ENCODE measurements at places on chromosomes 5 and 9.

DNA sequence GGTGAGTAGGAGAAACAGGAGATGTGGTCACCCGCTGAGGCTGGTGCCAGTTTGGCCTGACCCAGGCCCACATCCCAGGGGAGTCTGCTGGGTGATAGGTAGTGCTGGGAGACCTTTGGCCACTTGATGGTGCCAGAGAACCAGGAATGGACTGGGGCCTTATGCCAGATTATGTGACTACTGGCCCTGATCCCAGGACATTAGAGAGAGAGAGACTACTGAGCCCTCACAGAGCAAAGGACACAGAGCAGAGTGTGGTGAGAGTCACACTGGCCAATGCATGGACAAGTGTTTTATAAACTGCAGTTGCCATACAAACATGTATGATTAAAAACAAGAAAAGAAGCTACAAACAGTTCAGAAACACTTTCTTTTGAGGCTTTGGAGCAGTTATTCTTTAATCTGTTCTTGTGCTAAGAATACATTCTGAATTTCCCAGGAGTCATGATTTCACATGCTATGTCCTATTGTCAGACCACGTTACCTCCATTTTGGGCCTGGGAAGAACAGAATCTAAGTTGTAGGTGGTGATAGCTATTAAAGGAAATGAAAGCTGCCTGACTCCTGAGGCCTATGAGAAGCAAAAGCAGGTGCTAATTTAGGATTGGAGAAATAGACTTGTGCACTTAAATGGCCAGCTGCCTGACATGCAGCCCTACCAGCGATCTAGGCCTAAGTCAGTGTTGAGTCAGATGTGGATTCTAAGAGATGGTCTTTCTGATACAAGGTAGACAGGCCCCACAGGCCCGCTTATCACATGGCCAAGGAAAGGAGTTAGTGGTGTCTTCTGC is 32.6 kb upstream of the TMOD1 start:
- DNase-seq, result peak; percentile 42

GRCh38 chr9:96617439-96618185 is 2.0 kb downstream of the CDC14B start:
- DNase-seq, result peak; percentile 37

GRCh38 chr9:83030391-83031107 is 32.4 kb downstream of the RASEF start:
- no peak for DNase-seq

DNA sequence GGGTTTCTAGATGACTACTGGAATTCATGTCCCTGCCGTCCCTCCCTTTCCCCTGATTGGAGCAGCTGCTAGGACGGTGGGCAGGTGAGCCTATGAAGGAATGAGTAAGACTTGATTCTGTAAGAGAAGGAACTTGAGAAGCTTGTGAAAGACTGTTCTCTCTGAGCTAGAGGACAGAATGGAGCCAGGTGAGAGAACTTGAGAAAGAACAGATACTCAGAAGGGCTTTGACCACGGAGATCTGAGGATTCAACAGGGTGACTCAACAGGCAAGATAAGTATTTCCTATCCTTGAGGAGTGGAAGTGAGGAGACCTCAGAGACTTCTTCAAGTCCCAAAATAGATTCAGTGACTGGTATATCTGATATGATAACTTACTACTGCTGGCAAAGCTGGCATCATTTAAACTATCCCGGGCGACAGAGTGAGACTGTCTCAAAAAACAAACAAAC is 41.9 kb downstream of the HSDL2 start:
- no peak for DNase-seq

- no peak for DNase-seq
These were observed 18.1 kb downstream of the C6 start for GRCh38 chr5:41195228-41195627.

DNA sequence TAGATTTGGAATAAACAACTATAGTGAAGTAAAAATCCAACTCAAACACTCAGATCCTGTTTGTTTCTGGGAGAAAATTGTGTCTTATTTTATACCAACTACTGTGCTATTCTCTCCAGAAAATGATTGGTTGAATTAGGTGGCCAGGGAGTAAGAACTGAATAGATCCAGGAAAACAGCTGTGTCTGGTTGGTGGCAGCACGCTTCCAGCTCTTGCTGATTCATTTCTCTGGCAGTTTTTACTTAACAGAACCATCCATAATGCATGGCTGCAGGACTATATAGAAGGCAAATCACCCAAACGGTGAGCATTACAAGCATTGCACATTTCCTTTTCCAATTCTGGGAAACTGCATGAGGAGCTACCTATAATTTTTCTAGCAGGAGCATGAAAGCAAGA is 29.5 kb downstream of the DMAC1 start:
- no peak for DNase-seq

DNA sequence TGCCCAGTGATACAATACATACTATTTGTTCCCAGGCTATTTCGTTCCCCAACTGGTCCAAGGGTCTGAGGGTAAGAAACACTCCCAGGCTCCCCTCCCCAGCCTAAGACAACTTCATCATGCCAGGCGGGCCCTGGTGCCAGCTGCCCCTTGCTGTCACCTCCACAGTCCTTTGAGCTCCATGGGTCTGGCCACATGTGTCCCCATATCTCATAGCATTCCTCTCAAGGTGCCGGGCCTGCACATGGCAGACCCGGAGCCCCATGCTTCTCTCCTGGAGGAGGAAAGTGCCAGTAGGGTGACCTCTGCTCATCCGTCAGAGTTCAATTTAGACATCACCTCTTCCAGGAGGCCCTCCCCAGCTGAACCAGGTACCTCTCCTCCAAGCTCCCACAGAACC is 120.5 kb downstream of the C5orf15 start:
- no peak for DNase-seq

GRCh38 chr5:79023348-79023747 is 38.2 kb upstream of the ARSB start:
- DNase-seq, result no peak

DNA sequence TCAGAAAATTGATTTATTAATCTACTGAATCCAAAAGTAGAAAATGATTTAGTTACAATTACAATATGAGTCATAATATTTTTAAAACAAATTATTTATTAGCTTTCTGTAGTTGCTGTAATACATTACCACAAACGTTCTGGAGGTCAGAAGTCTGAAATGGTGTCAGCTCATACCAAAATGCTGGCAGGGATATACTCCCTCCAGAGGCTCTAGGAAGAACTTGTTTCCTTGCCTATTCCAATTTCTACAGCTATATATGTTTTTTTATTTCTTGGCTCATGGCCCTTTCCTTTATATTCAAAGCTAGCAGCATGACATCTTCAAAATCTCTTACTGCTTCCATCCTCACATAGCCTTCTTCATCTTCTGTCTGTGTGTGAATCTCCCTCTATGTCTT is 667.9 kb upstream of the ITGA1 start:
- no peak for DNase-seq

GRCh38 chr9:104963076-104963475 is 35.1 kb upstream of the ABCA1 start:
- no peak for DNase-seq

- DNase-seq, result no peak
These were observed 288.7 kb downstream of the FBXL17 start for GRCh38 chr5:108093186-108093585.
